ENCODE measurements at places on chromosomes 1 and 21. TPM values are rescaled to one million over a fixed set of nuclear protein-coding genes. Genes with fewer than 3 reads are reported as not detected.
A peak's percentile ranks its signal among the peaks of the same experiment; 100 is the strongest.

- peaks cover 10% of the 10 kb centered on the region for H3K4me1 ChIP-seq
- no peaks in the 10 kb centered on the region for H3K27me3 ChIP-seq
- no peak overlapping the region for H3K27ac ChIP-seq
- H3K4me3 ChIP-seq: no peak overlapping the region
- no peak for DNase-seq
- peaks cover 16% of the 10 kb centered on the region for H3K36me3 ChIP-seq
Observed at GRCh38 chr1:91736715-91737615, 149.0 kb downstream of the TGFBR3 start.

Gene KMO
- not detected for total RNA-seq

- no peak overlapping the region for H3K4me3 ChIP-seq
- no peak for DNase-seq
- H3K4me1 ChIP-seq: peaks cover 80% of the 10 kb centered on the region
- peaks cover 4% of the 10 kb centered on the region for H3K36me3 ChIP-seq
- H3K27me3 ChIP-seq: no peaks in the 10 kb centered on the region
Observed at GRCh38 chr1:25568090-25568833, 24.9 kb downstream of the LDLRAP1 start.

Gene CAMK1G
- total RNA-seq: 2.8 TPM

Gene PRAMEF18
- not detected for total RNA-seq

GRCh38 chr1:170271430-170272161 is 125.8 kb downstream of the NTMT2 start:
- peaks cover 7% of the 10 kb centered on the region for H3K27me3 ChIP-seq
- no peak overlapping the region for H3K4me3 ChIP-seq
- no peak for DNase-seq

Gene PYHIN1
- total RNA-seq: 4.1 TPM

DNA sequence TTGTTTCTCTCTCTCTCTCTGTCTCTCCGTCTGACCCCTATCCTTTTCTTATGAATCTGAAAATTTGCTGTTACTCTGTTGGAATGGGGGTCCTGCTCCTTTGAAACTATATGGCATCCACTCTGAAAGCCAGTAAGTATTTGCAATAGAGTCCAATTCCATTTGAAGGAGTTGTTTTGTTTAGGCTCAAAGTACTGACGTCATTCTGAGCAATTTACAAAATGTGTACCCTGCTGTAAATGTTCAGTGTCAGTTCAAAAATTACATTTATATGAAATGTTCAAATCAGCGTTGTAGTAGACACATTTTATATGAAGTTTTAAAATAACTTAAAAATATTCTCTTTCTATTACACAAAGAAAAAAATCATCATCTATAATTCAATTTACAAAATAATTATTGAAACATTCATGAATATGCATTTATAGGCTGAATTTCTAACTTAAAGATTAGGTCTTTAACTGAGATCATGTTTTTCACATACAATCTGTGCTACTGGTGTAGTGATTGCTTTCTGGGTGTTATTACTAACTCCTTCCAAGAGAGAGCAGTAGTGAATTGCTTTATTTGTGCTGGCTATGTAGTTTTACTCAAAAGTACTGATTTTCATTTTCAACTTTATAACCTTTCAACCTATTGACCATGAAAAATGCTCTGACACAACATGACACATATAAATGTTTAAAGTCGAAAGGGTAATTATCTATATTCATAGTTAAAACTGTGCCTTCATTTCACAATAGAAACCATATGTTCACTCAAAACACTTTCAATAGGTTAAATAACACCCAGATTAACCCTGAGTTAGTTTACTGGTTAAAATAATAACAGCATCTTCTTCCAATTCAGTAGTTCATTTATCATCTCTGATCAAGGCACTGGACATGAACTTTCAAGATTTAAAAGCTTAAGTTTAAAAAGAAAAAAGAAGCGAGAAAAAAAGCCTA is 253.1 kb upstream of the ADGRL4 start:
- DNase-seq: no peak
- no peaks in the 10 kb centered on the region for H3K36me3 ChIP-seq
- H3K4me1 ChIP-seq: no peaks in the 10 kb centered on the region
- H3K4me3 ChIP-seq: no peak overlapping the region
- no peak overlapping the region for H3K27ac ChIP-seq
- no peaks in the 10 kb centered on the region for H3K27me3 ChIP-seq

- no peaks in the 10 kb centered on the region for H3K4me1 ChIP-seq
- peak within 1 kb of the TSS; percentile 66 for H3K4me3 ChIP-seq
- H3K27me3 ChIP-seq: no peaks in the 10 kb centered on the region
Observed at GRCh38 chr1:204151552-204152309, at the start of gene ETNK2. Gene ETNK2, minus strand, starts transcription at chr1:204152044. Its CDS starts 192 bp downstream, at chr1:204151852.

Gene LCE6A
- not detected for total RNA-seq

Gene LRRC8B
- 20.4 TPM for total RNA-seq

GRCh38 chr1:61692155-61692800 is 32.7 kb downstream of the TM2D1 start:
- H3K36me3 ChIP-seq: peaks cover 20% of the 10 kb centered on the region
- H3K4me3 ChIP-seq: no peak overlapping the region
- no peaks in the 10 kb centered on the region for H3K27me3 ChIP-seq
- H3K4me1 ChIP-seq: peaks cover 4% of the 10 kb centered on the region
- DNase-seq: no peak

GRCh38 chr1:32863218-32863880 is 7.4 kb downstream of the FNDC5 start:
- no peak overlapping the region for H3K27ac ChIP-seq
- H3K4me1 ChIP-seq: no peaks in the 10 kb centered on the region
- peaks cover 3% of the 10 kb centered on the region for H3K36me3 ChIP-seq
- H3K27me3 ChIP-seq: no peaks in the 10 kb centered on the region
- no peak for DNase-seq
- H3K4me3 ChIP-seq: no peak overlapping the region

Gene FBLIM1
- not detected for total RNA-seq

DNA sequence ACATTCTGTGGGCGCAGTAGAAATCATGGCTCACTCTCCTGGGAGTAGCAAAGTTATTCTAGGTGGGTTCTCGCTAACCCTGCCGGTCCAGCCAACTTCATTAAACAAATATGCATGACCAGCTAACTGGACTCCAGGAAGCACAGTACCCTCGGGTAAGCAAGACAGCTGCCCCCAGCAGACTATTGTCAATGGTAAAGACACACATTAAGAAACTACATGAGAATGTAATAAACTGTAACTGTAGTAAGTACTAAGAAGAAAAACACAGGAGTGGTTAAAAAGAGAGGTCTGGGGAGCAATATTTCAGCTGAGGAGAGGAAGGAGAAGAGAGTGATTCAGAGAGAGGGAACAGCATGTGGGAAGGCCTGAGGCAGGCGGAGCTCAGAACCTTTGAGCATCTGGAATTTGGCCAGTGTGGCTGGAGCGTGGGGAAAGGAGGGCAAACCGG is 7.4 kb downstream of the SLC2A5 start:
- H3K36me3 ChIP-seq: no peaks in the 10 kb centered on the region
- no peak overlapping the region for H3K27ac ChIP-seq
- no peaks in the 10 kb centered on the region for H3K4me1 ChIP-seq
- DNase-seq: no peak
- H3K27me3 ChIP-seq: no peaks in the 10 kb centered on the region

Measured in activated naive CD4-positive, alpha-beta T cell treated with anti-CD3 and anti-CD28 coated beads for 36 hours (primary cell).